ENCODE measurements at places on chromosomes 11 and 22.

DNA sequence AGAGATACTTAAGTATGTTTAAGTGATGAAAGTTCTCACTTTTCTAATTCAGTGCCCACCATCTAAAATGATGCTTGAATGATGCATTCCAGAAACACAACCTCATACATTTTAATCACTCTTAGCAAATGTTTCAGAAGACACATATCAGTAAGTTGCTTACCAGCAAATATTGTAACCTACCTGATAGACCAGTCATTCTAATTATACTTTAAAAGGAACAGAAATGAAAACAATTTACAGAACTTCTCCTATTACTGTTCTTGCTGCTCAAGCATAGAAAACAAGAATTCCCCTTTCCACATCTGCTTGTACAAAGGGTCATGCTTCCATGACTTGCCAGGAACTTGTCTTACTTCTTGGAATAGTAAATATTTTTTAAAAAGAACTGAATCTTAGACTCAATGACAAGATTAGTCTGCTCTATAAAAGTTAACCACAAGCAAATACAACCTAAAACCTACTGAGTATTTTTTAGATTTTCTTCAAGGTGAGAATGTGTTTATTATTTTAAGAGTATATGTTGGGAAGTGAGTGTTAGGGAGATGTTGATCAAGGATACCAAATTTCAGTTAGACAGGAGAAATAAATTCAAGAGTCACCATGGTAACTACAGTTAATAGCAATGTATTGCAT, 82.0 kb upstream of the SC5D start:
- DNase-seq: no peak

GRCh38 chr11:113980785-113981184, 5.9 kb downstream of the HTR3A start:
- no peak for DNase-seq

- no peak for DNase-seq
Observed at GRCh38 chr11:17428925-17429324, 40.5 kb upstream of the KCNJ11 start.

GRCh38 chr11:5153574-5154431, 754 bp downstream of the OR52A1 start:
- DNase-seq: no peak

DNA sequence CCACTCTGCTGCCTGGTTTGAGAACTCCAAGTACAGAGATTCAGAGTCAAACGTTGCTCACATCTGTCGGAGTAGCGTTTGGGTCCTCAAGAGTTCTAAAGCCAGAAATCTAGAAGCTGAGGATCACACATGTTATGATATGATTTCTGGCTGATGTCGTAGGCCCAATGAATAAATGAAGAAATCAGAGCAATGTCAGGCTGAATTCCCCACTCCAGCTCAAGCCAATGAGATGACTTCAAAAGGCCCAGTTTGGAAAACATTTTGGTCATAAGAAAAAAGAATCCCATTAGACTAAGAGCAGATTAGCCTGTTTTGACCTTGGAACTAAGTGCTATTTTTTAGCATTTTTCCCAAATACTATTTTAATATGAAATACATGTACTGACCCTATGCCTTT, 106.7 kb downstream of the ETS1 start:
- DNase-seq: no peak

- DNase-seq: no peak
Observed at GRCh38 chr22:42271191-42271813, 849 bp upstream of the TCF20 start.

DNA sequence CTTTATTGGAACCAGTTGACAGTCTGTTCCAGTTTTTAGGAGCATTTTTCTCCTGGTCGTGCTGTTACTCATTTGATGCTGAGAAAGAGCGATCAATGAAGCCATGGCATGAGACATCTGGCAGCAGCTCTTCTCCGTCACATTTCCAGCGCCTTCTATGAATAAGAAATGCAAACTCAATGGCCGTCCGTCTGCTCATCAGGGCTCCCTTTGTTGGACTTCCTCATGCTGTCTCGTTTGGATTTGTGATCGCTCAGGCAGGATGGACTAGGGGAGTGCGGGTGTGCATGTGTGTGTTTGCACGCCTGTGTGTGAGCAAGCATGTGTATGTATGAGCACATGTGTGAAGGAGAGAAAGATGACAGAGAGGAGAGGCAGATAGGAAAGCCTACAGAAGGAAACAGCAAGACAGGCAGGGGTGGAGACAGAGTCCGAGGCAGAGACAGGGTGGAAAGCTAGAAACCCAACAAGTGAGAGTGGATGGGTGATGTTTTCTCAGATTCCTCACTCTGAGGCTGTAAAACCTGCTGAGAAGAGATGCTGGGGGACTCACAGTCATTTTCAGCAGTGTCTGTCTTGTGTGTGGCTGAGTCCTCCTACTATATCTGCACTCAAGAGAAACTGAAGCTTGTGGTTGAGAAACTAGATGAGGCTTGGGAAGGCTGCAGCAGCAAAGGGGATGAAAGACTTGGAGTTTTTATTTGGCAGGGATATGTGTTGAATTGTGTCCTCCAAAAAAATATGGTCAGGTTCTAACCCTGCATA, 56.0 kb upstream of the CLMP start:
- no peak for DNase-seq

DNA sequence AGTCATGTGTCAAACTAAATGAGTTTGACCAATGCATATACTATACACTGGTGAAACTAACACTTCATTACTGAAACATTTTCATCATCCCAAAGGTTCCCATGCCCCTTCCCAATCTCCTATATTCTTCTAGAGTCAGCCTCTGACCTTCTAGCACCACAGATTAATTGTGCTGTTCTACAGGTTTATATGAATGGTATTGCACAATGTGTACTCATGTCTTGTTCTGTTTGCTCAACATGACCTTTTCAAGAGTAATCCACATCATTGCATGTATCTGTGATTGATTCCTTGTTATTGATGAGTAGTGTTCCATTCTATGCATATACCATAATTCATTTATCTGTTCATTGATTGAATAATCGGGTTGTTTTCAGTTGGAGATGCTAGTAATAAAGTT, 7.5 kb upstream of the OR8G1 start:
- no peak for DNase-seq

GRCh38 chr11:128830290-128831173, 36.6 kb downstream of the KCNJ1 start:
- no peak for DNase-seq

DNA sequence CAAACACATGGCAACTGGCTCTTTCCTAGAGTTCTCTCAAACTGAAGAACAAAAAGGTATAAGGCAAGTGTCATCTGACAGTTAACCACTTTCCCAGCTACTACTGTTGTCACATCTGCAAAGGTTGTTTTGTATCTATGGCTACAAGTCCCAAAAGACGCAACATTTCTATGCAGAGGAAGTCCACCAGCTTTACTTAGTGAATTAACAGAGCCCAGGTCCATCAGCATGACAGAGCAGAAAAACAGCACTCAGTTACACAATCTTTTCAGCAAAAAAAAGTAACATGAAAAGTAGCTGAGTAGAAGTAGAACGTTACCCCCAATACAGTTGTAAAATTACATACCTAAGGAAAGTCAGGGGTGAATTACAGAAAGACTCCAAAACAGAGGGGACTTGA, 12.1 kb downstream of the CPSF7 start:
- no peak for DNase-seq

DNA sequence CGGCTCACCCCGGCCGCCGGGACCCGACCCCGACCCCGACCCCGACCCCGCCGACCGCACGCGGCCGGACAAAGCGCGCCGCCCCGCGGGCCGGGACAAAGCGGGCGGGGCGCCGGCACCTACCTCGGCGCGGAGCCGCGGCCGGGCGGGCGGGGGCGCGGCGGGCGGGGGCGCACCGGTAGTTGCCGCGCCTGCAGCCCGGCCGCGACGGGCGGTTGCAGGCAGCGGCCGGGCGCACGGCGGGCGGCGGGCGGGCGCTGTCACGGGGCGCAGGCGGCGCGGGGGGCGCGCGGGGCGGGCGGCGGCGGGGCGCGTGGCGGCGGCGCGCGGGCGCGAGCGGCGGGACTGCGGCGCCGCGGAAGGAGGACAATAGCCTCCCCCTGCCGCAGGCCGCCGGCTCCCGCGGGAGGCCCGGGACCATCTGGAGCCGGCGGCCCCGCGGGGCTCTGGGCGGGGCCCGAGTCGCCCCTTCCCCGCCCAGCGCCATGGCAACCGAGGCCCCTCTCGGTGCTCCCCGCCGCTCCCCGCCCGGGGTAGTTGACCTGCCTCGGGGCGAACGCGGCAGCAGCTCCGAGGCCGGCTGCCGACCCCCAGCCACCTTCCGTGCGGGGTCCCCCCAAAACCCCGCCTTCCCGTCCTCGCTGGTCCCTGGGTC, 851 bp downstream of the SPTBN2 start:
- no peak for DNase-seq

DNA sequence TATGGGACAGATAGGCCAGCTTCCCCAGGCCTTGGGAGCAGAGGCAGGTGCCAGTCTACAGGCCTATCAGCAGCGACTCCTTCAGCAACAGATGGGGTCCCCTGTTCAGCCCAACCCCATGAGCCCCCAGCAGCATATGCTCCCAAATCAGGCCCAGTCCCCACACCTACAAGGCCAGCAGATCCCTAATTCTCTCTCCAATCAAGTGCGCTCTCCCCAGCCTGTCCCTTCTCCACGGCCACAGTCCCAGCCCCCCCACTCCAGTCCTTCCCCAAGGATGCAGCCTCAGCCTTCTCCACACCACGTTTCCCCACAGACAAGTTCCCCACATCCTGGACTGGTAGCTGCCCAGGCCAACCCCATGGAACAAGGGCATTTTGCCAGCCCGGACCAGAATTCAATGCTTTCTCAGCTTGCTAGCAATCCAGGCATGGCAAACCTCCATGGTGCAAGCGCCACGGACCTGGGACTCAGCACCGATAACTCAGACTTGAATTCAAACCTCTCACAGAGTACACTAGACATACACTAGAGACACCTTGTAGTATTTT, 26.6 kb upstream of the L3MBTL2 start:
- no peak for DNase-seq

DNA sequence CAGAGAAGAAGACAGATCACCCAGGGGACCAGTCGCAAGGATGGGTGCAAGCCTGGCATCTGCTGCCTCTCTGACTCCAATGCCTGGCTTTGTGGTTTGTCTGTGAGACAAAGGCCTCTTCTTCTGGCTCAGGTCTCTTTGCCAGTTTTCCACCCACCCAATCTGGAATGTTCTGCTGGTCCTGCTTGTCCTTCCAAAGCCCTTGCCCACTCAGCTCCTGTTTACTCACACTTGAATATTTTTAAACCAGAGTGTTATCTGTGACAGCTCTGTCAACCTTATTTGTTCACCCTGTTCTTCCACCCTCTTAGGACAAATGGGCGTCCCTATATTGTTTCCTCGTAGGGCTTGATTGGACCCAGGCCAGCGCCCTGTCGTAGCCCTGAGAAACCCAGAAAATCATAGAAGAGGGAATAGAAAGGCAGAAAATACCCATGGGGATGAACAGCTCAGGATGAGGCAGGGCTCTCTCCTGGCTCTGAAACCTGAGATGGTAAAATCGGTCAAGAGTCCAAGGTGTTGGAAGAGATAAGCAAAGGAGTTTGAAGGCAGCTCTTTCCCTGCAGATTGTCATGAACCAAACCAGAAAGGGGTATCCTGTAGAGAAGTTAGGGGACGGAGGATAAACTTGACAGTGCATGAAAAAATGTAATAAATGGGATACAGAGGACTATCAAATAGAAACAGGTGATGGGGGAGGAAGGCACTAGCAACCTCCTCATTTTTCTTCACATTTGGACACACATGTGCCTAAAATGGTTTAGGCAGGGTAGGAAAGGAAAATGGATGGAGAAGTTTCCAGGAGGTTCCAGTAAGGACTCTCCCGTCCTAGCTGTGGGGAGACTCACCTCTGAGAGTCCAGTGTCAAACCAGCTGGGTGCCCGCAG, 651 bp downstream of the CRYAB start:
- no peak for DNase-seq

- no peak for DNase-seq
Observed at GRCh38 chr11:19711911-19712280, 741 bp upstream of the NAV2 start.

DNA sequence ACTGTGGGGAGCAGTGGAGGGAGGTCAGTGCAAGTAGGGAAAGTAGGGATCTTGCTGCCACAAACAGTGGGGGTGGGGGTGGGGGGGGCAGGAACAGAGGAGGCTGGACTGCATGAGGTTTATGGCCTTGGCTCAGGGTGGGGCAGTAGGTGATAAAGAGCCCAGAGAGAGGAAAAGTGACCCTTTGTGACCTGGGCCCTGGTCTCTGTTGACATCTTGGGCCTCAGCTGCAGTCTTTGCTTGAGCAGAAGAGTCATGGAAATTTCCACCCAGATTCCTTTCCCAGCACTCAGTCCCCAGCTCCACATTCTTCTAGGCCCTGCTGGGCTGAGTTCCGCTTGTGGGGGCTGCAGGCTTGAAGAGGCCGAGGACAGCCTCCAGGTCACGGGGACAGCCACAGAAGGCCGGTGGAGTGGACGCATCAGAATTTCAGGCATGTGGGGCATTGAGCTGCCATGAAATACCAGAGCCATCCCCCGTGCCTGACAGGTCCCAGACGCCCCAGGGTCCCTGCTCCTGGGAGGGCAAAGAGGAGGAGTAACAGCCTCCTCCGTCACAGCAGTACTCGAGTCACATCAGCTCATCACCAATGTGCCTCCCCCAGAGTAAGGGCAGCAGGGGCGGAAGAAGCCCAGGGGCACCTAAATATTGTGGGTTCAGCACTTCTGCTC, 9.7 kb upstream of the MALAT1 start:
- peak; percentile 99 for DNase-seq

DNA sequence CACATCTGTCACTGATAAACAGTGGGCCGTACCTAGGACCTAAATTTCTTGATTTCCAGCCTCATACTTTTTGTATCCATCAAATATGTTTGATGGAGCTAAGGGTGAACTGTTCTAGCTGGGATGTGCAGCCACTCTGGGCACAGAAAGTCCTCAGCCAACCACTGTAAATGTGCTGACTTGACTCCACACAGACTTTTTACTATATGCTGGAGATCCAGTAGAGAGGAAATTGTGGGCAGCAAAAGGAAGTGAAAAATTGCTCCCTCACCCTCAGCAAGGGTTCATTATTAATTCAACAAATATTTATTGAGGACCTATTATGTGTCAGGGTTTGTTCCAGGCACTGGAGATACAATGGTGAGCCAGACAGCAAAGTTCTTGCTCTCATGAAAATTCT, 54.2 kb upstream of the AMPD3 start:
- DNase-seq: peak; percentile 45

DNA sequence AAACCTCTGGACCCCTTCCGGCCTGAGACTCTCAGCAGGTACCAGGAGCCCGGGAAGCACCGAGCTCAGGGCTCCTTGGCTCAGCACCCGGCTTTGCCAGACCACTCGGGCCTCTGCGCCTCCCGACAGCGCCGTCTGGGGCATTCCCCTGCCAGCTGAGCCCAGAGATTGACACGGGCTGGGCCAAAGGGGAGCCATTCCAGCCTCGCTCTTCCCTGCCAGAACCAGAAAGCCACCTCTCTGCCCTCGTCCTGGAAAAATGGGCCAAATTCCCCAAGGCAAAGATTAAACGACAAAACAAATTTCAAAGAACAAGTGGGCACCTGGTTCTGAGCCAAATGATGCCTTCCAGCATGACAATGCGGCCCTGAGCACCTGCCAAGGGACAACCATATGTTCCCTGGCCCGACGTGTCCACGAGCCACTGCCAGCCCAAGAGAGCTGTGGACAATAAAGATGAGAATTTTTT, 59.3 kb downstream of the CELSR1 start:
- DNase-seq: no peak

Data from fibroblast of skin of back (primary cell).